ENCODE measurements at places on chromosomes 2 and 18.
A peak's percentile ranks its signal among the peaks of the same experiment; 100 is the strongest.

DNA sequence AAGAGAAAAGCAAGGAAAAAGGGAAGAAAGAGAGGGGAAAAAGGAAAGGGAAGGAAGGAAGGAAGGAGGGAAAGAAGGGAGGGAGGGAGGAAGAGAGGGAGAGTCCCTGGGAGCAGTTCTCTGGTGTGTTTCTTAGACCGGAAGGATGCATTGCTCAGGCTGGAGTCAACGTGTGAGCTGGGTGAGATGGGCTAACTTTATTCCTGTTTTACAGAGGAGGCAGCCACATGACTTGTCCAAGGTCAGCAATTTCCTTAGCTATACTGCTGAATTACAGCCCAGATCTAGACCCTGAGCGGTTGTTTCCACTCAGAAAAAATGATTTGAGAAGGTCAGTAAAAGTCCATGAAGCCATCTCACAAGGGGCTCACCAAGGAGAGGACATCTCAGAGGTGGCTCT is 86.6 kb upstream of the APCDD1 start:
- peak; percentile 55 for DNase-seq

- DNase-seq: no peak
Observed at GRCh38 chr2:119718501-119719260, 39.7 kb downstream of the TMEM177 start.

DNA sequence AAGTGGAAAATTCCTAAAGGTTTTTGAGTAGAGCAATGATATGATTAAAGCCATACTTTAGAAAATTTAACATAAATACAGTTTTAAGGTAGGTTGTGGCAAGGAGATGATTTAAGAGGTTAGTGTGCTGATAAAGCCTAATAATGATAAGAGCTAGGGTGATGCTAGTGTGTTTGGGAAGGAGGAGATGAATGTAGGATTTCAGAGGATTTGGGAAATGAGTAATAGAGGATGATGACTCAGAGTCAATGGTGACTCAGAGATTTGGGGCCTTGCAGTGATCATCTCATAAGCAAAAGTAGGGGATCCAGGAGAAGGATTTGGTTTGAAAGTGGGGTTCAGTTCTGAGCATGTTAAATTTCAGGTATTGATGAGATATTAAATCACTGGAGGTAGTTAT is 23.3 kb downstream of the STAMBP start:
- DNase-seq: peak; percentile 40

GRCh38 chr18:23703057-23703986 is 14.1 kb downstream of the LAMA3 start:
- peak; percentile 45 for DNase-seq

DNA sequence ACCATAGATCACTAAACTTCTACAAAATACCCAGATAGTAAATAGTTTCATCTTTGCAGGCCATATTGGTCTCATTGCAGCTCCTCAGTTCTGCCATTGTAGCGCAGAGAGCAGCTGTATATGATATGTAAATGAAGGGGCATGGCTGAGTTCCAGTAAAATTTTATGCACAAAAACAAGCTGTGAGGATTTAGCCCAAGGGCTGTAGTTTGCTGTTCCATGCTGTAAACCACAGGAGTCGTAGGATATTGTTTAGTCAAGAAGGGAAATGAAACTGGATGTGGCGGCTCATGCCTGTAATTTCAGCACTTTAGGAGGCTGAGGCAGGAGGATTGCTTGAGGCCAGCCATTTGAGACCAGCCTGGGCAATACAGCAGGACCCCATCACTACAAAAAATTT is 83.0 kb downstream of the MGAT5 start:
- DNase-seq: peak; percentile 38

- no peak for DNase-seq
Observed at GRCh38 chr18:23211146-23211545, 75.9 kb downstream of the CABLES1 start.

- DNase-seq: no peak
Observed at GRCh38 chr18:52826994-52827393, 487.0 kb downstream of the DCC start.

- no peak for DNase-seq
Observed at GRCh38 chr2:160394153-160394552, 99.5 kb downstream of the RBMS1 start.

DNA sequence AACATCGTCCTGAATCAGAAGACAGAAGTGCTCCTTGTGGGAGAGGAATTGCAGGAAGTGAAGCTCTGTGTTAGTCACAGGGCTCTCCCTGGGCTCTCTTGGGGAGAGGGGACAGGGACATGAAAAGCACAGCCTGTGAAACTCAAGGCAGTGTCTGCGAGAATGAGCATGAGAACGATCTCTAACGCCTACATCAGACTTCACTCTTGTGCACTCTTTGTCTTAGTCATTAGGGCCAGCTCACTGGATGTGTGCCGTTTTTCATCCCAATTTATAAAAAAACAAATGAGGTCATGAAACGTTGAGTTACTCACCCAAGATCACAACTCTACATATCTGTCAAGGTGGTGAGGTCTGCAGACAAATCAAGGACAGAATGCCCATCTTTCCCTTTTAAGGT is 27.0 kb upstream of the TWIST2 start:
- DNase-seq: no peak

Data from suppressor macrophage (primary cell).